ENCODE measurements at places on chromosomes 5 and 9. TPM values are rescaled to one million over a fixed set of nuclear protein-coding genes. Genes with fewer than 3 reads are reported as not detected.

DNA sequence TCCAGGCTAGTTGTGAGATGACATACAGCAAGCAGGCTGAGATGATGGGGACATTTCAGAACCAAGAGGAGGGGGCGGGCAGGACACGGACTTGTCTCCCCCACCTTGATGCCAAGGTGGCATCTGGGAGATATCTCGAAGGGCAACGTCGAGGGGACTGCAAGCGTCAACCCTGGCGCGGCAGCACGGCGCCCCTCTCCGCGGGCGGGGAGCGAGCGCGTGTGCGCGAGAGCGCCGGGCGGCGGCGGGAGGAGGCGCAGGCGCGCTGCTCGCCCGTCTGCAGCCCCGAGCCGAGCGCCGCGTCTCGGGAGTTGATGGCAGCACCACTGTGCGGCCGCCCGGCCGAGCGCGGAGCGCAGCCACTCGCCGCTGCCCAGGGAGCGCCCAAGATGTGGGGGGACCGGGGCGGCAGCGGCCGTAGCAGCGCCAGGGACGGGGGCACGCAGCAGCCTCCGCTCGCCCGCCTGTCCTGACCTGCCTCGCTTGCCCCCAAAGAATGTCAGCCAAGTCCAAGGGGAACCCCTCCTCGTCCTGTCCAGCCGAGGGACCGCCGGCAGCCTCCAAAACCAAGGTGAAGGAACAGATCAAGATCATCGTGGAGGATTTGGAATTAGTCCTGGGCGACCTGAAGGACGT is at the start of gene PRR16:
Gene PRR16 (plus strand): TSS at position 310 of the 636 bp plus-strand sequence.
- no peak for DNase-seq

DNA sequence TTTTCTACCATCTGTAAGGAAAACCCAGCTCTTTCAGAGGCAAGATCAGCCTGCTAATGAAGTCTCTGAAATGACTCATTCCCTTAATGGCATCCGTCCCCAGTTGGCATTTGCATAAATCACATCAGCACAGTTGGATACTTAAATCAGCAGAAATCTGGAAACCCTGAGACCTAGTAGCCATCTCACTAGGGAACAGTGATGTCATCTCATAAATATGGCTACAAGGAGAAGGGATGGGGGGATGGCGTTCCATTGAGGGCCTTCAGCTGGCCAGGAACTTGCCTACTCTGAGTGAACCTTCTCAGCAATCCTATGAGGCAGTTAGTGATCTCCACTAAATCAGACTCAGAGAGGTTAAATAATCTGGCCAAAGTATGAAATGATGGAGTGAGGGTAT is 81.8 kb downstream of the CMYA5 start:
- no peak for DNase-seq

DNA sequence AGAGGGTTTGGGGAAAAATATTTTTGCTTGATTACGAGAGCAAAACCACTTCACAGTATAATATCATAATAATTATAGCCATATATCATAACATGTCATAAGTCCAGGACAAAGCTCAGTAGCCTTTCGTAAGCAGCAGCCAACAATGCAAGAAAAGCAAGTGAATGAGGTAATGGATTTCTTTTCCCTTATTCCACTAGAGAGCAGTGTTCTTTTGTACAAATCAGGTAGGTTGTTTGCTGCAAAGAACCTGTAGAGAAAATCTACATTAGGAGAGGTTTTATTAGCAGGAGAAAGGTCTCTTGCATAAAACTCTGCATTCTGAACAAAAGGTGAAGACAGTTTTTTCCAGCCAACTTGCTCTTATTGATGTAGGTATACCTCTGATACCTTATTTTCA is 1033.4 kb downstream of the TLE4 start:
- no peak for DNase-seq

DNA sequence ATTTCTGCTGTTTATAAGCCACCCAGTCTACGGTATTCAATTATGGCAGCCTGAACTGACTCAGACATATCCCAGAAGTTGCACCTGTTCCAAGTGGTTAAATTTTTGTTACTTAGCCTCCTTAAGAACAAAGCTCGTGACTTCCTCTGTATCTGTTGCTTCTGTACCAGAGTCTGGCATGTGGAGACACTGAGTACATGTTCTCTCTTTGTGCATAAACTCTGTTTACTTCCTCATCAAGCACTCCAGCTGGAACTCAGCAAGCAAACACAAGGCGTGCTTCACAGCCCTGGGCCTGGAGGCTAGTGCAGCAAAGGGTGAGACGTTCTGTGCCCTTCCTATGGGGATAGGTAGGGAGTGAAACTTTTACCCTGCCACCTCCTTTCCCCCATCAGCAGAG is 19.0 kb downstream of the C9orf152 start:
- no peak for DNase-seq

- DNase-seq, result no peak
Measured at GRCh38 chr5:154002093-154002492, 36.6 kb downstream of the FAM114A2 start.

GRCh38 chr5:145629047-145629446 is 206.1 kb downstream of the PRELID2 start:
- DNase-seq, result no peak

GRCh38 chr5:37170856-37171255 is 78.3 kb downstream of the CPLANE1 start:
- no peak for DNase-seq

DNA sequence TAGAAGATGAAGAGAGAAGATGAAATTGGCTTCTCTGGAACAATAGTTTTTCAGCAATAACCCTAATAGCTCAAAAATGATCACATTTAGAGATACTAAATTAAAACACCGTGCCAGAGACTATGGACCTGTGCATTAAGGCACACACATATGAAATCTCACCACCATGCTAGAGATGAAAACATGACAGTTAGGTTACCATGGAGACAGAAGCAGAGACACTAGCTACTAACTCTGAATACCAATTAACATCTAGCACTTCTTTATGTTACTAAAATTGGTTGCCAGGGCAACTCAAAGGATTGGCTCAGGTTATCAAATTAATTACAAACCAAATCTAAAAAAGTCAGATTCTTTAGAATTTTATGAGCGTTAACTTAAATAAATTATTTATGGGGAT is 337.7 kb downstream of the PLK2 start:
- DNase-seq, result no peak

DNA sequence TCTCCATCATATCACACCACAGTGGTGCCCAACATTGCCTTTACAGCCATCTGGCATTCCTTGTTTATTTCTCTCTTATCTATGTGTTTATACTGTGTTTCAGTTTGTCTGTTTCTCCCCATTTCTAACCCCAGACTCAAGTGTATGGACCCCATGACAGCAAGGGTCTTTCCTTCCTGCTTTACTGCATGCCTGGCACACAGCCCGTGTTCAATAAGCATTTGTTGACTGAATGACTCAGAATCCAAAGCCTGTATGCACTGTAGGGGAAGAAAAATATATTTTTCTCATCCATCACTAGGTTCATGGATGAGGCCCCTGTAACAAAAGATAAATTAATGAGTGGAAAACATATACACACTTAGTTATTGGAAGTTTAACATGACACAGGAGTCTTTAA is 190.8 kb upstream of the SEMA6A start:
- DNase-seq, result no peak

DNA sequence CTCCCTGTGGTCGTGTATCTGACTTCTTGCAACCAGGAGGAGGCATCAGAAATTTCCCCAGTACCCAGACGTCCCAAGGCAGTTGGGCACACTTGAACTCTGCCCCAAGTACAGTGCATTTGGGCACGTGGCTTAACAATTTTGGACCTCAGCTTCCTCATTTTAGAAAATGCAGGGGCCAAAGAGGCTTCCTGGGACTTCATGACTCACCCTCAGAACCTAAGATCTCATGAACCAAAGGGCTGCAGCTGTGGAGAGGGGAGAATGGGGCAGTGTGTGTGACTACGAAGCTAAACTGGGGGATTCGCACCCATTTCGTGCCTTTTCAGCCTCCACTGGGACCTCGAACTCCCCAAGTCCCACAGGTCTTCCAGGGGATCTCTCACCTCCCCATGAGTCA is 59.2 kb downstream of the SYK start:
- DNase-seq, result no peak

DNA sequence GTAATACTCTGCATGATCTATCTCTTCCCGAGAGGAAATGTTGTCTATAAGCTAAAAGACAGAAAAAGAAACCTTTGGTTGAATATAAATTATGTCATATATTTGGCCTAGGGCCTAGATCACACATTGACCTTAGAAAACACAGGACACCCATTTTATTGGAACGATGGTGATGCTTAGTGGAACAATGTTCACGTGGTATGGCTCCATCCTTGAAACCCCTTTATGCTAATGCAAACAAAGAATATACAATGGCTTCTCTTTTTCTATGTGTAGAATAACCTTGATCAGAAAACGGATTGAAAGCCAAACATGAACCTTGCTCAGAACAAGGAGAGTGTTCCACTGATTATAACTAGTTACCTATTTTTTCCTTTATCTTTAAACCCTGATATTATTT is 24.5 kb downstream of the MRPS27 start:
- no peak for DNase-seq

DNA sequence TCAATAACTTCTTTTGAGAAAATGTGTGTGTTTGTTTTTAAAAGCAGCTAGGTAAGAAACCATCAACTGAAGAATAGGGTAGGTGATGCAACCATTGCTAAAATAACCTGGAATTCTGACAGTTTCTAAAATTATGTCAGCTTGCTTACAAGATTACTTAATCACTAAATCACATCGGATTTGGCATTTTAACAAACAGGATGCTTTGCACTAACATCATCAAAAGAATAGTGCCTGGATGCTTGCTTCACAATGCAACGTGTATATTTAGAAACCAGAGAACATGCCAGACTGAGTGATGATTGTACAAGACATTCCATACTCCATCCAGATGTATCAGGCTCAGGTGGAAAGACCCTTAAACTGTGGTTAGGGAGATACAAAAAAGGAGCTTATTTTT is 43.9 kb downstream of the PAM start:
- DNase-seq, result no peak

DNA sequence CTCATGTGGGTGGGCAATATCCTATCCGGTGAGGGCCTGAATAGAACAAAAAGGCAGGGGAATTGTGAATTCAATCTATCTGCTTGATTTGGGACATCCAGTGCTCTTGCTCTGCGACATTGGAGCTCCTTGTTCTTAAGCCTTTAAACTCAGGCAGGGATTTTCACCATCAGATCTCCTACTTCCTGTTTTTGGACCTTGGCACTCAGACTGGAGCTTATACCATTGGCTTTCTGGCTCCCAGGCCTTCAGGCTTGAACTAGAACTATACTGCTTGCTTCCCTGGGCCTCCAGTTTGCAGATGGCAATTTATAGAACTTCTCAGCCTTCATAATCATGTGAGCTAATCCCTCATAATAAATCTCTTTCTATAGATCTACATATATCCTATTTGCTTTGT is 134.3 kb upstream of the CLINT1 start:
- no peak for DNase-seq

- peak; percentile 25 for DNase-seq
Measured at GRCh38 chr9:114836769-114837168, 30.9 kb upstream of the TNFSF15 start.

- DNase-seq, result no peak
Measured at GRCh38 chr5:66877843-66878242, 281.6 kb downstream of the MAST4 start.

DNA sequence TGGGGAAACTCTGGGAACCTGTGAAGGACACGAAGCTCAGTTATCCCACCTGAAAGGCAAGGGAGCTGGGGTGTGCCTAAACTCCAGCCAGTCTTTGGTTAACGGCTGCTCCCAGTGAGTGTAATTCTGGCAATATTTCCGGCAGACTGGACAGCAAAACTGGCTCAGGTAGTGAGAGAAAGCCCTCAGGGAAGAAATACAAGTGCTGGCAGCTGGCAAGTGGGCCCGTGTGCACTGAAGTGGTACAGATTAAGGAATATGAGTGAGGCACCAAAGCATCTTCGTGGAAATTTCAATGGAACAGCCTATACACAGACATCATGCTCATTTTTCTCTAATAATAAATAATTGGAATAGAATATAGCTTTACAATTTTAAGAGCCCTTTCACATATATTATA is 56.2 kb downstream of the ABHD17B start:
- DNase-seq, result no peak

DNA sequence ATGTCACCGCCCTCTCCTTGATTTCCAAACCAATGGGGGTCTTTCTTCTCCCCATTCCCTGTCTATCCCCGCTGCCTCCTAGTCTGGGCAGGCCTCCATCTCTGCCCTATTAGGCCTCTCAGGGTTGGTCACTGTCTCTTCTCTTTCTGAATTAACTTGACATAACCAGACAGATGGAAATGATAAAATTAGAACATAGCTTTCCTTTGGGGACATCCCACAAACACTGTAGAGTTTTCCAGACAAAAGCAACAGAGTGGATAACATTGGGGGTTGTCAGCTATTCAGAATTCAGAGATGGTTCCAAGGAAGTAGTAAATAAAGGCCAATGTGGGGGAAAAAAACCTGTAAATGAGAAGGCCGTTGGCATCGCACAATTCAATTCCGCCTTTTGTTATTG is 24.7 kb downstream of the LHX6 start:
- no peak for DNase-seq

FOXD4 gene
- total RNA-seq, result 0.22 TPM

CYSRT1 gene
- 0.49 TPM for total RNA-seq

BDP1 gene
- 41.5 TPM for total RNA-seq

PCDHB14 gene
- not detected for total RNA-seq

QRFP gene
- total RNA-seq, result not detected

OLFML2A gene
- not detected for total RNA-seq

TSSK1B gene
- total RNA-seq, result not detected

Data from activated T-helper 1 cell treated with anti-CD3 and anti-CD28 coated beads, Interleukin-12 subunit alpha, Interleukin-12 subunit beta, Interleukin-2, Interleukin-4 antibody, amounts not matched to agents 30 ng/mL and 10 ng/mL and 1 ng/mL, durations not matched to agents 14 hours and 24 hours and 36 hours (primary cell).